Stimulated activated CD4-positive, alpha-beta T cell treated with anti-CD3 and anti-CD28 coated beads, TNF-alpha, amount 100 ng/mL, for 4 hours (primary cell): ENCODE measurements at places on chromosomes 5 and 9.

- DNase-seq: no peak
Measured at GRCh38 chr9:75233011-75233410, 144.7 kb downstream of the OSTF1 start.

DNA sequence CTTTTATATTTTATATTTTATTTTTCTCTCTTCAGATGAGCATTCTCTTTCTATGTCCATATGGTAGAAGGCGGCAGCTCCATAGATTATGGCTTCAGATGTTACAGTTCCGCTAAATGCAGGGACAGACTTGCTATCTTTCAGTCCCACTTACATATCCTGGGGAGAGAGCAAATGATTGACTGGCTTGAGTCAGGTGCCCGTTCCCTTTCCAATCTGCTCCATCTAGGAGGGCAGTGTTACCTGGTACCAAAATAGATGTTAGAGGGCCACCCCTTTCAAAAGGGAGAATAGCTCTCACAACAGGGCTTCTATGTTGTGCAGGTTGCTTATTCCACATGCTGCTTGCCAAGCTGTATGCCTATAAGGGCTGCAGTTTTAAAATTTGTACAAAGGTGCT, 45.3 kb downstream of the ERBIN start:
- no peak for DNase-seq

GRCh38 chr5:105767267-105767666, 1903.5 kb downstream of the EFNA5 start:
- DNase-seq: no peak

- DNase-seq: no peak
Measured at GRCh38 chr9:89036383-89036782, 45.1 kb downstream of the S1PR3 start.

GRCh38 chr5:42745856-42746255, 10.8 kb upstream of the CCDC152 start:
- DNase-seq: no peak

DNA sequence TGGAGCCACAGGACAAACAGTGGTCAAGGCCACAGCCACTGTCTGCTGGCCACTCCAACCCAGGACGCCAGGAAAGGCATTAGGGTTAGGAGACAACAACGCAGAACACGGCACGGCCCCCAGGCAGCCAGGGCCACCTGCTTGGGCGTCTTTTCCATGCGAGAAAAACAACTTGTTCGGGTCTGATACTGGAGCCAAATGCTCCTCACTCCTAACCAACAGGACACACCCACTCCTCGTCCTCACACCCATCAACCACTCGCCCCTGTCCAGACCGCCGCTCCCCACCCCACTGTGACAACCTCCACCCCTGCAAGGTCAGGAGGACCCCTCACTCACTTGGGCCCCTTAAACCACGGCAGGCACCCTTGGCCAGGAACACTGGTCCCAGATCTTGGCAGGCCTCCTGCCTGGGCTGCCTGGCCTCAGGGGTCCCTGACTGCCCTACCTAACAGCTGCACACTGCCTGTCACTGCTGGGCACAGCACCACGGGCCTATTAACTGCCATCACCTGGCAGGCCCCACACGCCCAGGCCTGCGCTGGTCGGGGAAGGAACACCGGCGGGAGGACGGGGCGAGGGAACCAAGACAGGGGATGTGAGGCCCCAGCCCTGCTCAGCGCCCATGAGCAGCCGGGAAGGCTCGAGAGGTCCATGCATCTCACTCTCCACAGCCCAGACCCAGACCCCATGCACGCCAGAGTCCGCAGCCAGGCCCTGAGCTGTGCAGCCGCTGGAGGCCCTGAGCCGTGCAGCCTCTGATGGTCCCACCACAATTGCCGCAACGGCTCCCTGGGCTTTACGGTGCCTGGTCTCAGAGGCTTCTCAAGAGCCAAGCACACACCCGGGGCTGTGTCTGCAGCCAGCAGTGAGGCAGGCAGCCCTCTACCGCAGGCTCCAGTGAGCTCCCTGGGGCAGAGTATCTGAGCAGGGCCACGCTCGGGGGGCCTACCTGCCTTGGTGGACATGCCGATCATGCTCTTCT, 13.8 kb downstream of the CLPTM1L start:
- DNase-seq: no peak

DNA sequence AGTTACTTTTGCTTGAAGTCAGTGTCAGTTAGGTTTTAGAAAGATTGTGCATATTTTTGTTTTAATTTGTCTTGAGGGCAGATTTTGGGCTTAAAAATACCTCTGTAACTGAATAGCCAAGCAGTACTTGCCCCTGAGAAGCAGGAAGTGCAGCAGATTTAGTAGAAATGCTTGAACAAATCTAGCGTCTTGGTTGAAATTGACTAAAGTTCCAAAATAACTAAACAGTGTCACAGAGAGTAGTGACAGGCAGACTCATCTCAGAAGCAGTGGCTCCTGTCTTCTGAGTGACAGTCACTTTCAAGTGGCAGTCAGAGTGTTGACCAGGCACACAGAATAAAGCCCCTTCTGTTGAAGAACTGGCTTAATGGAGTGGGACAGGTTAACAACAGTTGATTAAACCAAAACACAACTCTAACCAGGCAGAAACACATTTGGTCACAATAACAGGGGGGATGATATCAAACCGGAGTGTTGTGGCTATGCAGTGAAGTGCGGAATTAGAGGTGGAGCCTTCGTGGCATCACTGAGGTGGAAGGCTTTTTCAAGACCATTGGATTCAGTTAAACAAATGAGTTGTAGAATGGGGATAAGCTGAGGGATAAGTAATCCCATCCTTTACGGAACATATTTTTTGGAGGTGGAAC, 29.1 kb downstream of the TRIO start:
- DNase-seq: no peak

DNA sequence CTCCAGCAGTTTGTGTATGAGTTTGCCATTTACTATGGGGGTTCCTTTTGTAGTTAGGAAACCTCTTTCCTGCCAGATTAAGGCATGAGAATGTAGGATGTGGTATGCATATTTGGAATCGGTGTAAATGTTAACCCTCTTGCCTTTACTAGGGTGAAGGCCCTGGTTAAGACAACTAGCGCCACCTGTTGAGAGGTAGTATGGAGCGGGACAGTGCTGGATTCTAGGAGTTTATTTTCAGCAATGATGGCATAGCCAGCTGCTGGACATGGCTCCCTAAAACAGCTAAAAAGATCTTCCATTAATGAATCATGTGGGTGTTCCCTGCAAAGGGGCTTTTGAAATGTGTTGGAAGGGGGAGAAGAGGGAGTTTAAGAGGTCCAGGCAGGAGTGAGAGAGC, 30.7 kb upstream of the GPX3 start:
- no peak for DNase-seq
